Esophagus muscularis mucosa (tissue), 4 donors: ENCODE measurements at places on chromosomes 1 and 21.

DNA sequence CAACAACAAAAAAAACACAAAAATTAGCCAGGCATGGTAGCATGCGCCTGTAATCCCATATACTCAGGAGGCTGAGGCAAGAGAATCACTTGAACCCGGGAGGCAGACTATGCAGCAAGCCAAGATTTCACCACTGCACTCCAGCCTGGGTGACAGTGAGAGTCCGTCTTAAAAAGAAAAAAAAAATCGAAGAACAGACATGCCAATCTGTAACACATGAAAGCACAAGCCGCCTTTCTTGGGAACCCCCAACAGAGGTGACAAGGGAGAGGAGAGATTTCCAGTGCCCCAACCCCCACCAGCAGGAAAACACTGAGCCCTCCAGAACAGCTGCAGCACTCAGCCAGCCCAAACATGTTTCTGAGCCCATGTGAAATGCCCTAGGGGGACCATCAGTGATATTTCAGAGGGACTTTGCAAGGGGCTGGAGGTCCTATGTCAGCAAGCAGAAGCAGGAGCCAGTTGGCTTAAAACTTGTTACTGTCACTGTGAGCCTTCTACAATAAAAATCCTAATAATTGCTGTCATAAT lies 14.2 kb upstream of the EFNA1 start:
- DNase-seq: no peak

DNA sequence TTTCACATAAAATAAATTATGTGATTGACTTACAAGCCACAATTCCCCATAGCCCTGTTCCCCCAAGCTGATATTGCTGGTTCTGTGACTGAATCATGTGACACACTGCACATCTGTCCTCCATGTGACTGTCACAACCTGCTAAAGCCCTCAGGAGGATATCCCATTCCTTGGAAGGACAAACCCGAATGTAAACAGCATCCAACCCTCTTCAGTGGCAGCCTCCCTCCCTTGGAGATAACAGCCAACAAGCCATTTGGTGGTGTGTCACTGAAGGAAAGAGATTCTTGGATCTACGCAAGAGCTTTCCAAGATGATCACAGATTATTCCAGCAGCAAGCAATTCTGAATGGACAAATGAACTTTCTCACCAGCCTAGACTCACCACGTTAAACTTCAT lies 153.9 kb upstream of the TIAM1 start:
- DNase-seq: no peak

GRCh38 chr21:38300141-38300578 lies 43.4 kb downstream of the KCNJ15 start:
- DNase-seq: no peak

DNA sequence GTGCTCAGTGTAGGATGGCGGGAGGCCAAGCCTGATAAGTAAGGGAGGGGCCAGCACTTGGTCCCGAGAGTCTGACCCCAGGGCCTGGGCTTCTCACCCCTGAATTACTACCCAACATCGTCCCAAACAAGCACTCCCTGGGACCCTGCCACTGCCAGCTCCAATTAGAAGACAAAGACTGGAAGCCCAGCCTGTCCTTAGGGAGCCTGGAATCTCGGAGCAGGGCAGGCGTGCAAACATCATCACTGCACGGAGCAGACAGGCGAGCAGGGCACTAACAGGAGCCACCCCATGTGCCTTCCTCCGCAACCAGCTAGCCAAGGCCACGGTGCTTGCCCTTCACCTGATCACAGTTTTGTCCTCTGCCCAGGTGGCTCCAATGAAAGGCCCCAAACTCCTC lies 23.2 kb downstream of the KCNAB2 start:
- DNase-seq: no peak

- DNase-seq: no peak
Measured at GRCh38 chr1:158983235-158983634, 26.5 kb upstream of the IFI16 start.

GRCh38 chr1:231720652-231721325 lies 94.2 kb downstream of the DISC1 start:
- DNase-seq: peak; percentile 57

DNA sequence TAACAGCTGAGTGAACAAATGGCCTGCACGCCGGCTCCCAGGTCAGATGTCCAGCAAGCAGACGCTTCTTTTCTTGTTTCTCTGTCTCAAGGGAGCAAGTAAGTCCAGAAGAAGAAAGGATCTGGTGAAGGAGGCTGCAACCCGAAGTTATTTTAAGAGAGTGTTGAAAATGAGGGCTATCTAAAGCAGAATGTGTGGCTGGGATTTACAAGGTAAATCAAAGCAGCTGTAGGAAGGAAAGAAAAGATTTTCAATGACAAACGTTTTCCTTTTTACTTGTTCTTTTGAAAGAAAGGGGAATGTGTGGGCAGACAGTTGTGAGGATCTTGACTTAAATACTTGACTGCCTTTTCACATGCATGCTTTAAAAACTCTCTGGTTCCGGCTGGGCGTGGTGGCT lies 311.5 kb downstream of the KIF26B start:
- DNase-seq: no peak

DNA sequence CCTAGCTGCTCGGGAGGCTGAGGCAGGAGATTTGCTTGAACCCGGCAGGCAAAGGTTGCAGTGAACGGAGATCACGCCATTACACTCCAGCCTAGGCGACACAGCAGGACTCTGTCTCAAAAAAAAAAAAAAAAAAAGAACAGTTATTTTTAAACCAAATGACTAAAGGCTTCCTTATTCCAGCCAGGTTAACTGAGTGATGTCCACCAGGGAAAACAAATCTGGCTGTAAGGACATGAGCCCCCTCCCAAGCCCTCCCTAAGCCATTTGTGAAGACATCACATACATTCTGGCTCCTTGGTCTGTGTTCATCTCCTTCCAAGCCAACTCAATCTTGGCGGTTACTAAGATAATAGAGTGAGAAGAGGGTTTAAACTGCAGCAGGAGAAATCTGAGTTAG lies 8.2 kb downstream of the TMCC2 start:
- no peak for DNase-seq

DNA sequence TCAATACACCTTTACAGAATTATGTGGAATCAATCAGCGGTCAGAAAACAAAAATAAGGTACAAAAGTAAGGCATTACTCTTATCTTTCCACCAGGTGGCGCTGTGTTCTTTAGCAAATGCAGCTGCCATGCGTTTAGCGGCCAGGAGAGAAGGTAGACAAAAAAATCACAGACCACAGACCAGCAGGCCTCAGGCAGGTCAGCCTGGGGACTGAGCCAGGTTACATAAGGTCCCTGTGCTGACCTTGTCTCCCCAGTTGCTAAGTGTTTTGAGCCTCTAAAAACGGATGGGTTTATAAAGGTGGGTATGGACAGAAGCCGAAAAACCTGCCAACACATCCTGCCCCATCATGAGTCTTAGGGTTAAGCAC lies 2.8 kb downstream of the RGS16 start:
- no peak for DNase-seq

DNA sequence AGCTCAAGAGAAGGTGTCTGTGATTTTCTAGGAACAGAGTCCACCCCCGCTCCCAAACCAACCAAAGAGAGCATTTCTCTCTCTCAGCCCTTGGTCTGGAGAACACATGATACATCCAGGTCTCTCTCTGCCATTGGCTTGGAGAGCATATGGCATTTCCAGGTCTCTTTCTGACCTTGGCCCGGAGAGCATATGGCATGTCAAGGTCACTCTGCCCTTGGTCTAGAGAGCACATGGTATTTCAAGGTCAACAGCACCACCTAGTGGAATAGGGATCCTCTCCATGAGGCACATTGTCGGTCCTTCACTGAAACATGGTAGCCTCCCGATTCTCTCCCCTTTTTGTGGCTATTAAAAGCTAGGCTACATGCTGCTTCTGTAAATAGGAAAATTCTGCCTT lies 437.7 kb upstream of the OLFM3 start:
- no peak for DNase-seq

- DNase-seq: peak; percentile 24
Measured at GRCh38 chr1:58909914-58910681, 126.3 kb upstream of the JUN start.

GRCh38 chr21:44994047-44994694 lies 54.3 kb downstream of the SLX9 start:
- DNase-seq: no peak

- DNase-seq: no peak
Measured at GRCh38 chr1:17923666-17924065, 168.5 kb downstream of the ACTL8 start.

GRCh38 chr1:53754484-53755312 lies 15.7 kb upstream of the GLIS1 start:
- DNase-seq: no peak

DNA sequence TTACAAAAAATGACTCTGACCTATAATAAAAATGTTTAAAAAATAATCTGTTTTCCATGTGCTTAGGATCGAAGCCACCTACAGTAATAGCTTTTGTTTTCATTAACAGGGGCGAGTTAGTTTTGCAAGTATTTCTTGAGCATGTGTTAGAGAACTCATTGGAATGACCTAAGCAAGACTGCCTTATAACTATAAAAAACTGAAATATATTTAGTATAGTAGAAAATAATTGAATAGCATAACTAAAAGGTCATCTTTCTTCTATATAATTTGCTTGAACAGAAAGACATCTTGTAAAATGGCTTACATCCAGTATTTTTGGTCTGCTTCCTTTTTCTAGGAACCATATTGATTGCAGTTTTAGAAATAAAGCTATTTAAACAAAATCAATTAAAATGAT lies 241.5 kb upstream of the NRIP1 start:
- DNase-seq: no peak

DNA sequence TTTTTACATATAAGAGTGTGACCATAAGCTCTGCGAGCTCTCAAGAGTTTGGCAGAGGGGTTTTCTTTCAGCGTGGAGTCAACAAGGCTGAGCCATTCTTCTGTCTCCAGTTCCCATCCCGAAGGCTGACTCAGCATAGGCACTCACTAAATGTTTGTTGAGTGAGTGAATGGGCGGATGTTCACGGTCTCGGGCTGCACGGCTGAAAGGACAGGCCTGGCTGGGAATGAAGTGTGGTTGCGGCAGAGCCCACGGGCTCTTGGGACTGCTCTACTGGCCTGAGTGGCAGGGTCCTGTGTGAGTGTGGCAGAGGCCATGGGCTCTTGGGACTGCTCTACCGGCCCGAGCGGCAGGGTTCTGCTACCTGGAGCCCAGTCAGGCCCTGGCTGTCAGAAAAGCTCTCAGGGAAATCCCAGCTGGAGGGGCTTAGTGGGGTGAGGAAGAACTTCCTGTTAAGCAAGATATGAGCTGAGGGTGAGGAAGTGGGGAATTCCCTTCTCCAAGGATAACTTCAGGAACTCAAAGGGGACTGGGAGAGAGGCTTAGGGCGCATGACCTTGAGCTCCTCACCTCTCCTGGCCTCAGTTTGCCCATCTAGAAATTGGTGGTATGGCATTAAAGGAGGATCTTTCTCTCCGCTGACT lies 56.6 kb upstream of the C1orf174 start:
- DNase-seq: no peak

- DNase-seq: no peak
Measured at GRCh38 chr1:24483441-24483840, 19.2 kb upstream of the RCAN3 start.

DNA sequence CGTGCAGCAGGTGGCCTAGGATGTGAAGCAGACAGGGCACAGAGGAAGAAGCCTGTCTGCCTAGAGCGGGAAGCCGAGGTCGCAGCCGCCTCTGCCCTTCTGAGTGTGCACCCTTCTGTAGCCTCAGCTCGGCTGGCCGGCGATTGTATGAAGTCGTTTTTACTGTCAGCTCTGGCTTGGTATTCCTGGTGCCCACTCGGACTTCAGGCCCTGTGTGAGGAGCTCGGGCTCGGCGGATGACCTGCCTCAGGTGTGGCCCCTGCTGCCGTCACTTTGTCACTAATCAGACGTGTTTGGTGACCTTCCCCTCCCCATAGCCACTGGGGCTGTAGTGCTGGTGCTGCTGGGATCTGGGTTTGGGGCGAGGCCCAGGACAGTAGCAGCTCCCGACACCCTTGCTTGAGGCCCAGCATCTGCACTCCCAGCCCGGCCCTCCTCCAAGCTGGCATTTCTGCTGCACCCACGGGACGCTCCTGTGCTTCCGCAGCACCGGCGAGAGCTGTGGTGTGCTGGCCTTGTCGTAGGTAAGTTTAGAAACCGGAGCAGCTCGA lies 18.1 kb downstream of the SLX9 start:
- no peak for DNase-seq

DNA sequence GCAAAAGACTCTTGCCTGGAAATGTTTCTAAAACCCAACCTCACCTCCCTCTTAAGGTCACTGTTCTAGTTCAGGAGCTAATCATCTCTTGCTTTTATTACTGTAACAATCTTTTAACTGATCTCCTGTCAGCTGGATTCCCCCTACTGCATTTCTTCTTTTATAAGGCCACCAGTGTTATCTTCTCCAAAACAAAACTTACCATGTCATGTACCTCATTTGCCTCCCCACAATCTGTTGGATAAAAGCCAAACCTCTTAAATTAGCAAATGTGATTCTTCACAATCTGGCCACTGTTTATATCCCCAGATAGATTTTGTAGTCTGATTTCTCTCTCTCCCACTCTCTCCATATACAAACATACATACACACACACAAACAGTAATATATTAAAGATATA lies 143.3 kb downstream of the DENND1B start:
- DNase-seq: no peak

GRCh38 chr1:218670875-218671274 lies 325.7 kb downstream of the TGFB2 start:
- no peak for DNase-seq

- no peak for DNase-seq
Measured at GRCh38 chr1:177592624-177593023, 377.2 kb downstream of the SEC16B start.

DNA sequence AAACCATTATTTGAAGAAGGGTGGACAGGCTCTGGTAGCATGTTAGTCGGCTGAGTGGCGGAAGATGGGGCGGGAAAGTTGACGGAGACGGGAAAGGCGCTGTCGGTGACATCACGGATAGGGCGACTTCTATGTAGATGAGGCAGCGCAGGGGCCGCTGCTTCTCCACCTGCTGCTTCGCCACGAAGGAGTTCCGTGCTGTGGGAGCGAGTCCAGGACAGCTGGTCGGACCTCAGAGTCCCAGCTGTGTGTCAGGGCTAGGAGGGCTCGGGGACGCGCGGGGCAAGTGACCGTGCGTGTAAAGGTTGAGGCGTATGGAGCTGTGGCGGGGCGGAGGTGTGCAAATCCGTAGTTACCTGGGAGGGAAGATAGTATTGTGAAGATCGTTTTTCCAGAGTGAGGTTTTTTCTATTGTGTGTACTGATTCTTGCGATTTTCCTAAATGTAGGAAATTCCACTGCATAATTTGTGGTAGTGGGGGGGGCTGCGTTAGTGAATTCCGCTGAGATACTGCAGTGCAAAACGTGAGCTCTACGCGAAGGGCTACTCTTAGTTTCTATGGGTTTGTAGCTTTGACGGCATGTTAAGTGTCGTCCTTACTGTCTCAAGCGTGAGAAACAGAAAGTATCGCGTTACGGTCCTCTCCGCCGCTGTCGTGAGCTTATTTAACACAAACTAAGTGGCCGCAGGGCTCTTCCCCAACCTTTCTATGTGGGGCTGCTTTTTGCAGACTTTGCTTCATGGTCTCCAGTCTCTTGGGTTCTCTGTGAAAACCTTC lies 111.2 kb upstream of the NBPF11 start:
- DNase-seq: peak; percentile 92

GRCh38 chr21:45295576-45296365 lies 8.1 kb upstream of the POFUT2 start:
- DNase-seq: no peak

GRCh38 chr1:10867914-10868598 lies 71.6 kb upstream of the CASZ1 start:
- DNase-seq: no peak

- no peak for DNase-seq
Measured at GRCh38 chr1:217228689-217229088, 402.2 kb downstream of the GPATCH2 start.
